GM20000 (cell line): ENCODE measurements at places on chromosomes 11 and 22.

DNA sequence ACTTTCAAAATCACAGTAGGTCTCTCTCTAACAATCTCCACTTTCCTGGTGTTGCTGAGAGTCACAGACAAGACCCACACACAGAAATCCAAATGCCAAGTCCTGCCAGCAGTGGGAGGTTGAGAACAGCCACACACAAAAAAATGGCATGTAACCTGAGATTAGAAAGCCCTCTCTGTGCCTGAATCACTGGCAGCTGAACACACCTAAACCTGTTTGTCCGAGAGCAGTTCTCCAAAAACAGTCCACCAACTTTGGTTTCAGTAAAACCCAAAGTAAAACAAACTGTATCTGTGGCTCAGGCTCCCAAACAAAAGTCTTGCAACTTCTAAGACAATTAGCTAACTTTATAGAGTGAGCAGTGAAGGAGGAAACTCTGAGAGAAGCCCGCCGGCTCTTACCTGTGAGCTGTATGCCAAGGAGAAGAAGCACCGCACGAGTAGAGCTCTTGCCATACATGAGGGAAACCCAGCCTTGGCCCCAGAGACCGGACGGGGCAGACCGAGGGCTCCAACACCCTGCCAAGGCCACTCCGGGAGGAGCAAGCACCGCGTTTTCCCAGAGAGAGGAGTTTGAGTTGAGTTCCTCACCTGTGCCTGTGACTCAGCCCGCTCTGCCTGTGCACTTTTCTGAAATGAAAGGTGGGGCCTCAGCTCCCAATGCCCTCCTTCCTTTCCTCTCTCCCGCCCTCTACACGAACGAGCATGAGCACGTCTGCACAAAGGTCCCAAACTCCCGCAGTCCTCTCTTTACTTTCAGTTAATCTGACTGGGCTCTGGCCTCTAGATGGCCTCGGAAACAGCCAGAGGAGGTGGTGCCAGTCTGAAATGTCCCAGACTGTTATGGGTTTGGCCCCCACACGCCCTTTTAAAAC is at the start of gene MPZL2:
MPZL2 (minus strand) TSS at position 603 of the 874 bp plus-strand sequence; CDS start at position 459, 144 bp downstream.
- no peak for DNase-seq

DNA sequence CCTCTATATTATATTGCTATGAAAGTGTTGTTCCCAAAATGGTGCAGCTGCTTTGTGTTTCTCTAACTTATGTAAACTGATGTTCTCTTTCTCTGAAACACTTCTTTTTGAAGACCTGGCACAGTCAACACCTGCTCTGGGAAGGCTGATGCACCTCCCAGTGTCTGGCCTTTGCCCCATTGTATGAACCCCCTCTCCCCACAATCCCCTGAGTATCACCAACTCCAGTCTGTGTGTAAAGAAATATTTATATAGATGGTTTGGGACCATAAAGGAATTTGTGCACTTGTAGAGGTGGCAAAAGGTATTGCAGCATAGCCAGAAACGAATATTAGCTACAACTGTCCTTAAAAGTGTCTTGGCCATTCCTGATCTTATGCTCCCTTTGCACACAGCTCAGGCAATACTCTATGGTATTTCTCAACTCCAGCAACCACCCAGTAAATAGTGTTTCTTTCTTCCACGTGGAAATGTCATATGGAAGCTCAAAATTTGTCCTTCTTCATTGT is 365.2 kb upstream of the DDI1 start:
- no peak for DNase-seq

DNA sequence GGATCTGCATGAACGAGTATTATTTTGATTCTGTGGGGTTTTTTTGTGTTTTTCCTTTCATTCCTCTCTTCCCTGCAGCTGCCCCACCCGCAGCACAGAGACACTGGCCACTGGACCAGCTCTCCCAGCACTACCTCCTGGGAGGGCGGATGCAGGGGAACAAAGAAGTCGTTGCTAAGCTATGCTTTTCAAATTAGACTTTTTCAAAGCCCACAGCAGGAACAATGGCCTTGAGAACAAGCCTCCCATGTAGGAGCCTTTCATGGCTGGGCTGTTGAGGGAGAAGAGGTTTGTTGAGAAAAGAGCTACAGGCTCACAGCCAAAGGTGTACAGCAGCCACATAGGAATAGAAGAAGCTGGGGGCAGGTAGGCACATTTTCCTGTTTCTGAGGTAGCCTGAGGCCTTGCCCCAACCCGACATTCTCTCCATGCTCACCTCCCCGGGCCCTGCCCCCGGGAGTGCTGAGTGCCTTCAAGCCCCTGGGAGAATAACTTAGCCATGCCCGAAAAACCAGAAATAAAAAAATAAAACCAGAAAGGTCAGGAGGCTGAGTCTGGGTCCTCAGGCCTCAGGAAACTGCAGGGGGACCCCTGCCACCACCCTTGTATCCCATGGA is 20.5 kb upstream of the SYT12 start:
- DNase-seq: no peak

DNA sequence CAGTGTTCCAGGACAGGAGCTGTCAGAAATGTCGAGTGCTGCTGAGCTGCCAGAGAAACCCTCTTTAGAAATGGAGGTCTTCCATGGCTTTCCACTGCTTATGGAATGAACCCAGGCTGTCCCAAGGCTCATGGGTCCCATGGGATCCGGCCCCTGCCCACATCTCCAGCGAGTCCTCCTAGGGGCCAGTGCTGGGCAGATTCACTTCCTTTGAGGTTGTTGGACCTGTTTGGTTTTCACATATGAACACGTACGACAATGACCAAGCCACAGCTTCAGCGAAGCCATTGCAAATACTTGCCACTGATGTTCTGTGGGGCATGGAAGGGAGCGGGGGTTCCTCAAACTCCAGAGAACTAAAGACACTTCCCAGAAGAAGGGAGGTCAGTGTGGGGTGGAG is 483.3 kb downstream of the TBC1D22A start:
- no peak for DNase-seq

GRCh38 chr22:42814215-42814614 is 42.9 kb downstream of the ARFGAP3 start:
- no peak for DNase-seq

GRCh38 chr11:47400768-47401279 is 7.6 kb upstream of the SLC39A13 start:
- DNase-seq: peak; percentile 68

DNA sequence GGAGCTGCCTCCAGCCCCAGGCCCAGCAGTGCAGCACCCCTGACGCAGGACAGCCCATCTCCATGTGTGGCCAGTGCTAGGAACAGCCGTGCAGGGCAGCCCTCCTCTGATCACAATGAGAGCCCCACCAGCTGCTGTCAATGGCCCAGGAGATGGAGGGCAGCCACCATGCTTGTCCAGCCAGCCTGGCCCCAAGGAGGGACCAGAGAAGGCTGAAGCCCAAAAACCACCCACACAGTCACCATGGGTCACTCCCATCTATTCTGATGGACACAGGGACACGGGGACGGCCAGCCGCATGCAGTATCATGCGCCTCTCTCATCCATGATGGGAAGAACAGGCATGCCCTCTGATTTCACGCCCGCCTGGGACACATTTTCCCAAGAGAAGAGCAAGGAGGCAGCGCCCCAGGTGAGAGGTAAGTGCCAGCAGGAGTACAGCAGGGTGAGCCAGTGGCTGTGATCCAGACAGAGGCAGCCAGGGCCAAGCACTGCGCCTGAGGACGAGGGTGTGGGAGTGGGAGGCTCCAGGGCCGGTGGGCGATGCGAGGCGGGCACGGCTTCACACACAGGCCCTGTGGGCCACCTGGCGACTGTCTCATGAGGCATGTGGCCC is 33.6 kb upstream of the GNB1L start:
- no peak for DNase-seq

DNA sequence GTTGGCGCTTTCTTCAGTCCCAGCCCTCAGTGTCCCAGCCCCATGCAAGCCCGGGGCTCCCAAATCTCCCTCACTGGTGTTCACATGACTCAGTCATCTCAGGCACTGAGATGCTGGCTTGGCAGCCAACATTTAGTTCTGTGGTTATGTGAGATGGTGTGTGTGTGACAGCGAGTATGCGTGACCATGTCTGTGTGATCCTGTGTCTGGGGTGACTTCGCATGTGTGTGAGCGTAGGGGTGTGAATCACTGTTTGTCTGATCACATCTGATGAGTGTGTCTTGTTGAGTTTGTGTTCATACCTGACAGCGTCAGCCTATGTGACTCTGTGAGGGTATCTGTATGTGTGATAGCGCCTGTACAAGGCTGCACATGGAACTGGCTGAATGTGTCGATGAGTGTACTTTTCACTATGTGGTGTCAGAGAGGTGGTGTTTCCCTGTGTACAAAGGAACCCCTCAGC is 16.2 kb downstream of the CREB3L1 start:
- no peak for DNase-seq

GRCh38 chr22:42939941-42940653 is 74.9 kb downstream of the PACSIN2 start:
- DNase-seq: no peak

GRCh38 chr11:102983486-102983885 is 28.0 kb upstream of the MMP13 start:
- no peak for DNase-seq

GRCh38 chr22:37643225-37643847 is 3.9 kb downstream of the SH3BP1 start:
- DNase-seq: peak; percentile 89

GRCh38 chr11:125147280-125147679 is 17.3 kb upstream of the PKNOX2 start:
- DNase-seq: no peak

GRCh38 chr11:122627745-122628144 is 27.8 kb upstream of the UBASH3B start:
- DNase-seq: no peak

GRCh38 chr11:104968856-104969776 is 742 bp upstream of the CASP4 start:
- peak; percentile 3 for DNase-seq

DNA sequence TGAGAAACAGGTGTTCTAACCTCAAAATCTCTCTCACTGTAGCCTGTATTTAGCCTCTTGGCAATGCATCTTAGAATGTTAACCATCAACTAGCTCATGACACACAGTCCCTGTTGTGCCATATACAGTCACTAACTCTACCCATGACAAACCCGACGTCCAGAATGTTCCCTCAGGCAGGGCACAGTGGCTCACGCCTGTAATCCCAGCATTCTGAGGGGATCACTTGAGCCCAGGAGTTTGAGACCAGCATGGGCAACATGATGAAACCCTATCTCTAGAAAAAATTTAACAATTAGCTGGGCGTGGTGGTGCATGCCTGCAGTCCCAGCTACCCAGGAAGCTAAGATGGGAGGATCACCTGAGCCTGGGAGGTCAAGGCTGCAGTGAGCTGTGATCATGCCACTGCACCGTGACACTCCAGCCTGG is 18.2 kb upstream of the CCDC34 start:
- DNase-seq: no peak

GRCh38 chr11:19756675-19757475 is 44.2 kb downstream of the NAV2 start:
- DNase-seq: no peak

GRCh38 chr22:26690654-26691376 is 33.4 kb downstream of the MIAT start:
- DNase-seq: no peak

DNA sequence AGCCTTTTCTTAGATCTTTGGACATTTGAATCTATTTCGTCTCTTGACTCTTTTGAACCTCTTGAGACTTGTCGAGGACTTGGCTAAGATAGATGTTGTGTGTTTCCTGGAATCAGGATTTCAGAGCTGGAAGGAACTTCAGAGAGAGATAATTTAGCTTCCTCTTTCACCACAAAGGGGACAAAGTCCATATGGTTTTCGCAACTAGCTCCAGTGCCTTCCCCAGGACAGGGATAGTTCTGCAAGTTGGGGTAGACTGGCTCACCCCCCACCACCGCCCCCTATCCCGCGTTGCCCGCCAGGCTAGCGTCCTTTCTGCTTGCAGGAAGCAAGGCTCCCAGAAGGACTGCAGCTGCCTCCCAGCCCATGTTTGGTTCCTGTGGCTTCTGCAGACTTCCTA is 75.7 kb upstream of the MYO18B start:
- no peak for DNase-seq

GRCh38 chr11:35617687-35618496 is at the start of gene FJX1:
TSS of gene FJX1 (plus strand) at chr11:35618460. CDS start at chr11:35618637, 177 bp downstream.
- DNase-seq: peak; percentile 87

DNA sequence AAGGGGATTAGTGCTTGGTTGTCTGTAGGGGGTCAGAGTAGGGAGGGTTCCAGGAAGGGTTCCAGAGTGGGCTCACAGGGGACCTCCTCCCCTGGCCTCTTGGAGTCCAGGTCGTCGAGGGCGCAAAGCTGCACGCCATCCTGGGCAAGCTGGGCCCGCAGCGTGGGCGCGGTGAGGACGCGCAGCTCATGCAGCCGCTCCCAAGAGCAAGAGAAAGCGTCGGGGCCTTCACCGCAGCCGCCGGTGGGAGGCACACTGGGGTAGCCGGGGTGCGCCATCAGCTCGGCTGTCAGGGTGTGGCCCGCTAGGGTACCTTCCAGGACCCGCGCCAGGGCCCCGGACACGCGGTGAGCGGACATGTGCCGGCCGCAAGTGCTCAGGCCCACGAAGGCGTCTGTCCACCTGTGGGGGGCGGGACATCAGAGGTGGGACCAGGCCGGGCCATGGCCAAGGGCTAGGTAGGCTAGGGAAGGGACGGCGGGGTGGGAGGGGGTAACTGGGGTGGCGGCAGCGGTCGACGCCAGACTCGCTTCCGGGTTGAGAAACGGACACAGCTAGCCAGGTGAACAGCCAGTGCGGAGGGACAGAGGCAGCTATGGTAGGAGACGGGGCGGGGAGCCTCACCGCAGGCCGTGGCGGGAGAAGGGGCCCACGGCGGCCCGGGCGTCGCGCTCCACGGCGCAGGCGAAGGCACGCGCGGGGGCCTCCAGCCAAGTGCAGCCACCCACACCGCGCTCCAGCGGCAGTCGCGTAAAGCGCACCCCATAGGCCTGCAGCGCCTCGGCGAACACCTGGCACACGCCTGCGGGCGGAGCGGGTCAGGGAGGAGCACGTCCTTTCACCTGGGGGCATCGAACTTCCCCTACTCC is 1.2 kb downstream of the YDJC start:
- no peak for DNase-seq

GRCh38 chr22:47850644-47851151 is 1088.2 kb downstream of the TBC1D22A start:
- no peak for DNase-seq
